ENCODE measurements at places on chromosomes 7 and 10.

DNA sequence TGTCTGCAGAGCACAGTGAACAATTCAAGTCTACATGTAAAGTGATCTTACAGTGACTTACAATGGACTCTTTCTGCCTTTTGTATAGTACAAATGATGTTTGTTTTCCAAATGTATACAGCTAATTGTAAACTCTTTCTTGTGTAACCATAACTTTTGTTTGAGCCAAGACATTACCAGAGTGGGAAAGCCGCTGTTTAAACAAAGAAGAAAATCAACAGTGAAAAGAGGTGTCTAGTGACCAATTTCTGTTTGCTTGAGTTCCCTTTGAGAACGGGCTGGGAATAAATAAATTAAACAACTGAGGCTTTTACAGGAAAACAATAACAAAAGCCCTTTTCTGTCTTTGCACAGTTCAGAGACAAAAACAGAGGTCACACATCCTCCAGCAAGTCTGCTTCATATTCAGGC is 1163.4 kb downstream of the CNTNAP2 start:
- DNase-seq: no peak

GRCh38 chr10:91090761-91091529 is 129.5 kb upstream of the PCGF5 start:
- DNase-seq: no peak

GRCh38 chr7:2527505-2528467 is 8.2 kb downstream of the LFNG start:
- DNase-seq: no peak

- no peak for DNase-seq
Observed at GRCh38 chr7:47493976-47494911, 87.7 kb downstream of the TNS3 start.

DNA sequence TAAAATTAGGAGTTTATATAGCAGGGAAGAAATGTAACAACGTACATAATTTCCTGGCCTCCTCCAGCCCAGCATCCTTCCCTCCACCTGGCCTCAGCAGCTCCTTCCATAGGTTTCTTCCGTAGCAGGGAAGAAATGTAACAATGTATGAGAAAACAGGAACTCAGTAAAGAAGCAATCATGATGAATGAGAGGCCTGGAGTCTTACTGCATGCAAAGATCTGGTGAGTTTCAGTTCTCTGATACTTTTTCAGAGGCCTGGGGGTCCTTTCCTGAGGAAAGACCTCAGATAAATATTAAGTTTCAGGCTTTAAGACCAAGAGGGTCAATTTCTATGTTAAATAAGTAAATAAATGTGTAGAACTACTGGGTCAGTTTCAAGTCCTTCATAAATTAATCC is 155.7 kb upstream of the C7orf33 start:
- no peak for DNase-seq

GRCh38 chr10:95860166-95860940 is 47.4 kb upstream of the CC2D2B start:
- DNase-seq: no peak

DNA sequence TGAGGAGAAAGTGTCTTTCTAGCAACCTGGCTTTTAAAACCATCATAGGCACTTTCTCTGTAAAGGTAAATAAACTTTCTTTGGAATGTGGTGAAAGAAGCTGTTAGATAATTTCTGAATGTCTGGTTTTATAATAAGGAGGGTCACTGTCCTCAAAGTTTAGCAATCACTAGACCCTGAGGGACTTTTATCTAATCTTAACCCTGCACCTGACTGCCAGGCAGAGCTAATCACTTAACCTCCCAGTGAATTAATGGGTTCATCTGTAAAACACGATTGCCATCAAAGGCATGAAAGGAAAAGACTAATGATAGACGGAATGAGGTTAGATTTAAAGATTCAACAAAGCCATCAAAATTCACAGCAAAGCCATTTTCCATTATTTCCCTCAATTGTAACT is 553.8 kb downstream of the GRM8 start:
- no peak for DNase-seq

- no peak for DNase-seq
Observed at GRCh38 chr7:130387306-130387627, 7.0 kb downstream of the CPA1 start.

GRCh38 chr10:93813507-93814465 is 56.0 kb downstream of the LGI1 start:
- no peak for DNase-seq

DNA sequence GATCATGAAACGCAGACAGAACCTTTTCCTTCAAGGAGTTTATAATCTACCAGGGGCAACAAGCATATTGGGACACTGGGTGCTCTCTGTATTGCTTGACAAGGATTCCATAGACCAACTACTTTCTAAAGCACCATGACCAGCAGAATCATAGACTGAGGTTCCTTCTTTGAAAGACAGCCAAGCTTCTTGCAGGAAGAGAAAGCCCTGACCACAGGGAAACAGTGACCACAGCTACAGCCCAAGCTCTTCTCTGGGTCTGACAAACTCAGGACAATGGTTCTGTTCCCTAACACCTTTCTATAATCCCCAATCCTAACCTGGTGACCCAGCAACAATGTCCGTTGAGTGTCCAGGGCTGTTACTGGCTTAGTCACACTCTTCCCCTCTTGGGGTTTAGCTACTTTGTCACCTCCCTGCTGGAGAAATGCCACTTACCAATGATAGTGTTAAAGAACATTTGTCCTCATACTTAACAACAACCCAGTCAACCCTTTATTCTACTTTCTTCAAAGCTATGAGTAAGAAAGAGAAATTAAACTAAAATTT is 155.7 kb downstream of the JAZF1 start:
- no peak for DNase-seq

DNA sequence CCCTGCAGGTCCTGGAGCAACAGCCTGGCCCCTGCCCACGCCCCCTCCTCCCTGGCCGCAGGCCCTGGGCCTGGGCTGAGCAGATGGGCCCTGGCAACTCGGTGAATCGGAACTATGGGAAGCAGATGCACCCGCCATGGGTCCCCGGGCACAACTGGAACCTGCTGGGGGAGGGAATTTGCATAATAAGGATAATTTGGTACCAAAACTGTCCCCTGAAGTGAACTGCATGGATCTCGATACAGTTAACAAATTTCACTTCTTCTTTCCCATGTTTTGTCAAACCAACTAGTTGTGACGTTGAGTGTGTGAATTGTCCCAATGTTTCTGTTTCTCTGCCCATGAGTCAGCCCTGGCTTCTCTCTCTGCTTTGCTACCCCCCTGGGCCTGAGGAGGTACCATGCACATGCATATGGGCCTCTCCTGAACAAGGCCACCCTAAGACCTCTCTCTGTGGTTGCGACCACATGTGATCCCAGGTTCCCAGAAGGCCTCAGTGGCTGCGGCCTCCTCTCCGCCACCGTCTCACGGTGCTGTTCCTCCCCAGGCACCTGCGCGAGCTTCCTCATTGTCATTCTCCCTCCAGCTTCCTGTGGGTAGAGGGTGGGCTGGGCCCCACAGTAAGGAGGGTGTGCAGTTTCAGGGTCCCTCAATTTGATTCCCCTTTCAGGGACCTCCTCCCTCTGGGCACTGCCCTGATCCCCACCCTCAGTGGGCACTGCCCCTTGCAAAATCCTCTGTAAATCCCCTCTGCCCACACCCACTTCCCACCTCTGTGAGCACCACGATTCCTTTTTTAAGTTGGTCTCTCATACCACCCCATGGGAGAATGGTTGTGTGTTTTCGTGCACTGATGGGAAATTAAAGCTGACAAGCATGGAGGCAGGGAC is 40.0 kb downstream of the FIGNL1 start:
- DNase-seq: no peak
